ENCODE measurements at places on chromosomes 7 and 10.

GRCh38 chr7:18900236-18900635 lies 217.2 kb downstream of the TWIST1 start:
- DNase-seq: no peak

- DNase-seq: no peak
Measured at GRCh38 chr7:107047902-107048782, 3.6 kb downstream of the PRKAR2B start.

DNA sequence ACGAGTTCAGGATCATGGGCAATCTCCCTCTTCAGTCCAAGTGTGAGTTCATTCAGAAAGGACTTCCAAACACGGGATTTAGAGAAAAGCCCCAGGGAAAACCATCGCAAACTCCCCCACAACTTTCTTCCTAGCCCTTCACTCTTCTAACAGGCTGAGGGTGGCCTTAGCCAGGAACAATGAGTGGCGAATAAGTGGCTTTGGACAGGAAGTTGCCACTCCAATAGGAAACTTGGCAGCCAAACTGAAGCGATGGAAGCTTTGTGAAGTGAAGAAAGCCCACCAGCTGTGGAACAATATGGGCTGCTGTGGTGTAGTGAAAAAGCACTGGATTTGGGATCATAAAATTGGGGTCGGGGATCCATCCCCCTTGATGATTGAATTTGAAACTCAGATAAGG lies 193.2 kb downstream of the TEX36 start:
- DNase-seq: no peak

DNA sequence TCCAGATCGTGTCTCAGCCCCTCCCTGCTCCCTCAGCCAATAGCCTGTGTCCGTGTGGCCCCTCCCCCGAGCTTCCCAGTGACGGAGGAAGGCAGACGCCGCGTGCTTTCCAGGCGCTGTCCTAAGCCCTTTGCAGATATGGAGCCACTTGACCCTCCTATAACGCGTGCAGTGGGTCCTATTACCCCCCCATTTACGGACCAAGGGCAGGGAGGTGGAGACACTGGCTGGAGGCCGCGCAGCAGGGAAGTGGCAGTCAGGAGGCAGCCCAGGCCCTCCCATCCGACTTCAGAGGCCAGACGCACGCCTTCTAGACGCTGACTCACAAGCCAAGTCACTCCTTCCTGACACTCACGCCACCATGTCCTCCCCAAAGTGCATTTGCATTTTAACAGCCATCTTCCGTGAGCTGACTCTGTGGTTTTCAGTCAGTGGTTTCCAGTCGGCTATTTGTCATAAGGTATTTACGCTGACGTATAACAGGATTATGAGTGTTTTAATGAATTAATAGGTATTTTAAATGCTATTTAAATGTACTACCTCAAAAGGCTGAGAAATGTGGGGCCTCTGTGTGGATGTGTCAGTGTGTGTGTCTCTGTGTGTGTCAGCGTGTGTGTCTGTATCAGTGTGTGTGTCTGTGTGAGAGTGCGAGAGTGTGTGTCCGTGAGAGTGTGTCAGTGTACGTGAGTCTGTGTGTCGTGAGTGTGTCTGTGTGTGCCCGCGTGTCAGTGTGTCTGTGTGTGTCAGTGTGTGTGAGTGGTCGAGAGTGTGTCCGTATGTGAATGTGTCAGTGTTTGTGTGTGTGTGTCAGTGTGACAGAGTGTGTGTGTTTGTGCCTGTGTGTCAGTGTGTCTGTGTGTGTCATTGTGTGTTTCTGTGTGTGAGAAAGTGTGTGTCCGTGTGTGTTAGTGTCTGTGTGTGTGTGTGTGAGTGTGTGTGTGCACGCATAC lies 92.0 kb upstream of the INSIG1 start:
- peak; percentile 88 for DNase-seq

DNA sequence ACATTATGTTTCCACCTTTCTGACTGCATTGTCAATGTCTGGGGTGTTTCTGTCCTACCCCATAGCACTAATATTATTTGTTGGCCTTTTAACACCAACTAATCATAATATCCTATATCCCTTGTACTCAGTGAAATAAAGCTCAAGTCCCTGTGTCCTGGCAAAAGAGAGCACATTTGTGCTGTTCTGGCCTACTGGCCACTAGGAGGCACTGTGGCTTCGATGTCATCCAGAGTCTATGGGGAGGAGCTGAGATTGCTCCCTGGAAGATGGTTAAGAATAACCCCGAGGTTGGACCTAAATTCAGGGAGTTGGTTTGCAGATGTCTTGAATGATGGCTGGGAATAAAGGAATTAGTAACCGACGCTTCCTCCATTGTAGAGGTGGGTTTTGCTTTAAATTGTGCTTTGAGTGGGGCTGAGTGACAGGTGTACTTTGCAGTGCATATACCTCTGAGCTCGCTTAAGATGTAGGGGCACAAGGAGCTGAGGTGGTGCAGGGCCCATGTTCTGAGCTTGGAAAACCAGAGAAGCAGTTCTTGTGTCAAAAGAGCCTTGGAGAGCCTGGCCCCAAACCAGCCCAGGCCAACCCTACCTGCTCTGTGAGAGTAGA lies 191.2 kb upstream of the PRSS1 start:
- peak; percentile 68 for DNase-seq

- no peak for DNase-seq
Measured at GRCh38 chr10:24153537-24153936, 55.4 kb upstream of the KIAA1217 start.

DNA sequence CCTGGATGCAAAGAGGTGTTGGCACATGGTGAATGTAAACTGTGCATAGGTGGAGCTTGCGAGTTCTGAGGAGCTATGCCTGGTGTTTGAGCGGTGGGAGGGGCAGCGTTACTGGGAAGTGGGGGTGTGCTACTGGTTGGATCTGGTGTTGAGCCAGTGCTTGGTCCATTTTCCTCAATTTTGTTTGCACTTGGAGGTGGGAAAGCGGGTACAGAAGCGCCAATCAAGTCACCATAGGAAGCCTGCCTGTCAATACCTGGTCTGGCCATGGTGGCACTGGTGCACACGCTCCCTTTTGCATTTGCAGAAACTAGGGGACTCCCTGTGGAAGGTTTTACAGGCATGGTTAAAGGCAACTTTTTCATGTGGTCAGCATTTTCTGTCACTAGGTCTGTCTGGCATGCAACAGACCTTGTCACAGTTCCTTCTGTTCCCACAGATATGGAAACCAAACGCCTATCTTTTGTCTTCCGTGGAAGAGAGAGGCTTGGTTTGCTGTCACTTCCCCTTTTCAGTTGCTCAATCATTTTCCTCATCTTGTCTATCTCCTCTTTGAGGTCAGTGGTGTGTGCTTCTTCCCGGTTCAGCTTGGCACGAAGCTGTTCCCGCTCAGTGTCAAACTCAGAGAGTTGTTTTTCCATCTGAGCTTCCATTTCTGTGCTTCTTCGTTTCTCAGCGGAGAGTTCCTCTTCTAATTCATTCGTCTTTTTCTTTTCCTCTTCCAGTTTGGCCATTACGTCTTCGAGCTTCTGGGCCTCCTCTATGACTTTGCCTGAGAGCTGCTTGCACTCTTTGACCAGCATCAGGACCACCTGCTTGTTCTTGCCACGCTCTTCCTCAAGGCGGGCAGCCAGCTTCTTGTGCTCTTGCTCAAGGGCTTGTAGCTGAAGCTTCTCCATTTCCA lies 81.1 kb downstream of the CTTNBP2 start:
- DNase-seq: no peak

GRCh38 chr7:100969066-100969615 lies at the start of gene MUC12:
MUC12 (plus strand) TSS chr7:100969565; CDS start chr7:100969623, 58 bp downstream.
- no peak for DNase-seq

GRCh38 chr10:124943301-124944092 lies 1.6 kb downstream of the ZRANB1 start:
- DNase-seq: no peak

DNA sequence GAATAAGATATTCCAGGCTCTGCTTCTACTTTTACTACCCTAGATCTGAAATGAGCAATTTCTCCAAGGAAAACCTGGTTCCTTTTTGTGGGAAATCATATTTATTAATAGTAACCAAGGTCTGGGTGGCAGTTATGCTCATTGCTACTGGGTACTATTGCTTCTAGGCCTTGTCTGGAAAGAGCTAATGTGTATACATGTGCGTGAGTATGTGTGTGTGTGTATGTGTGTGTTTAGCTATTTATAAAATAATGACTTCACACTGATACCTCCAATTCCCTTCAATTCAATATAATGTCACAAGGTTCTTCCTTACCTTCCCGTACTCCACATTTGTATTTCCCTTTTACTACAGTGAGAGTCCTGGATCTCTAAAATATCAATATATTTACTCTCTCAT lies 26.0 kb upstream of the PLCE1 start:
- DNase-seq: no peak

GRCh38 chr7:133910761-133911160 lies 216.4 kb upstream of the LRGUK start:
- no peak for DNase-seq

- no peak for DNase-seq
Measured at GRCh38 chr10:113094114-113094486, 144.1 kb downstream of the TCF7L2 start.

- DNase-seq: no peak
Measured at GRCh38 chr7:1368184-1368681, 91.0 kb downstream of the MICALL2 start.

DNA sequence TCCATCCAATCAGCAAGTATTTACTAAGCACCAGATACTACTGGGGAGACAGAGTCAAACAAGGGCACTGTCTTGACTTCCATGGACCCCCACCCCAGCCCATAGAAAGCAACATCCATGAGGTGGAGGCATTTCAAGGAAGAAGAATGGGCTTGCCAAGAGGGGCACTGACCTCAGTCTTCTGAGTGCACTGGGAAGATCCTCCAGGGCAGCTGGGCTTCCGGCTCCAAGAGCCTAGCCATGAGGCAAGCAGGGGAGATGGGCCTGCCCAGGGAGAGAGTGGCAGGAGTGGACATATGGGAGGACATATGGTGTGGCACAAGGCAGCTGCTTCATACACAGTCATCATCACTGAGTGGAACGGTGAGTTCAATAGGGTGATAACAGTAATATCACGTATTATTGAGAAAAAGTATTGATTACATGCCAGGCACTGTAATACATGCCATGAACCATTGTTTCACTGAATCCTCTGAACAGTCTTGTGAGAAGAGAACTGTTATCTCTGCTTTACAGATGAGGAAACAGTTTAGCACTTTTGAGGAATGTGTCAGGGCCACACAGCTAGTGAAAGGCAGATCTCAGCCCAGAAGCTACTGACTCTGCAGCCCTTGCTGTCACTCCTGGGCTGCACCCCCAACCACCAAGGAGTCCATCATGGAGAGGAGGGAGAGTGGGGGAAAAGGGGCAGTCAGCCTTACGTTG lies 331.7 kb upstream of the ZMIZ1 start:
- no peak for DNase-seq

DNA sequence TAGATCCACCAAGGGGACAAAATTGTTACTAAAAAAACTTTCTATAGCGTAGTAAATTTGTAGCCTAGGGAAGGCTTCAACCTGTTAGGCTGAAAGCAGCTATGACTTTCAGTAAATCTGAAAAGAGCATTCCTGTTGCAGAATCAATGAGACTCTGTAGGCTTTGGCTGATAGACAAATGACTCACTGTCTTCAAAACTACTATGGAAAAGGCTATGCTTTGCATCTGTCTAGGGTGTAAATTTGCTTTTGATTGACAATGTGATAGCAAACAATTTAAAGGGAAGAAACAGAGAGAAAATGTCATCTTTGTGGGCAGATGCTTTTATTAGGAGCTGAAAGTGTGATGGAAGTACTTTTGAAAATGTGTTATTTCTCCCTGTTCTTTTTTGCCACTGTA lies 60.6 kb downstream of the ARL5B start:
- no peak for DNase-seq

DNA sequence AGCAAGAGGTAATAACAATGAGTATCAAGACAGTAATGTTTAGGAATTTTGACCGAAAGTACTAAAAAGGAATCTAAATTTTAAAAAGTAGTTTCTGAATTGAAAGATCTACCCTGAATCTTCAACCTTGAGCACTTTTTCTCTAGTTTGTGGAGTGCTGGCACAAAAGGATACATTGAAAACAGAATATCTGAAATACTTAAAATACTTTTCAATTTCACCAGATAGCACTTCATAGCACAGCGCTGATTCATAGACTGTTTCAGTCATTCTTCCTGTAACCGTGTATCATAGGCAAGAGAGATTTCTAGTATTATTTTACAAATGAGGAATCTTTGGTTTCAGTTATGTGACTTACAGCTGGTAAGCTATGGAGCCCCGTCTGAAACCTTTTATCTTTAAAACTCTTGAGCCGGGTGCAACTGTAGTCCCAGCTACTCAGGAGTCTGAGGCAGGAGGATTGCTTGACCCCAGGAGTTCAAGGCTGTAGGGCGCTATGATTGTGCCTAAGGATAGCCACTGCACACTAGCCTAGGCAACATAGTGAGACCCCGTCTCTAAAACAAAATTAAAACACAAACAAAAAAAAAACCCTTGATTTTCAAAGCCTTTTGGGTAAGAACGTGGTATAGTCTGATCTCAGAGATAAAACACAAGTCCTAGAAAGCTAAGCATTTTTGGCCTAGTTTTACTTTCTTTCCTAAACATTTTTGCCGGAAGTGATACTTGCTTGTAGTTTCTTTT lies 35.1 kb downstream of the FHIP2A start:
- no peak for DNase-seq

- DNase-seq: no peak
Measured at GRCh38 chr7:99729486-99730237, 5.3 kb downstream of the CYP3A7 start.

DNA sequence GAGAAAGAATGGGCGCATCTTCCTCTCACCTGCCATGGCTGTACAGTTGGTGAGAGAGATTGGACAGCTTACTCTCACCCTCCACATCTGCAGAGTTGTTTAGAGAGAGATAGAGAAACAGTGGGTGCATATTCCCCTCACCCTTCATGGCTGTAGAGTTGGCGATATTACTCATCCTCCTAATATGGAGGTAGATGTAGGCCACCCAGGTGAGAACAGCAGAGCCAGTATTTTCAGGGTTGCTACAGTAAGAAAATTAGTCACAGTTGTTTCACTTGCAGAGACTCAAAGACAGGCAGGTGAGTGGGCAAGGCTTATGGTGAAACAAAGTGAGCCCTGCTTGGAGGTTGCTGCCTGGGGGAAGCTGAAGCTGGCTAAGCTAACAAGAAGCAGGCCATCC lies 65.0 kb upstream of the PFKP start:
- no peak for DNase-seq

DNA sequence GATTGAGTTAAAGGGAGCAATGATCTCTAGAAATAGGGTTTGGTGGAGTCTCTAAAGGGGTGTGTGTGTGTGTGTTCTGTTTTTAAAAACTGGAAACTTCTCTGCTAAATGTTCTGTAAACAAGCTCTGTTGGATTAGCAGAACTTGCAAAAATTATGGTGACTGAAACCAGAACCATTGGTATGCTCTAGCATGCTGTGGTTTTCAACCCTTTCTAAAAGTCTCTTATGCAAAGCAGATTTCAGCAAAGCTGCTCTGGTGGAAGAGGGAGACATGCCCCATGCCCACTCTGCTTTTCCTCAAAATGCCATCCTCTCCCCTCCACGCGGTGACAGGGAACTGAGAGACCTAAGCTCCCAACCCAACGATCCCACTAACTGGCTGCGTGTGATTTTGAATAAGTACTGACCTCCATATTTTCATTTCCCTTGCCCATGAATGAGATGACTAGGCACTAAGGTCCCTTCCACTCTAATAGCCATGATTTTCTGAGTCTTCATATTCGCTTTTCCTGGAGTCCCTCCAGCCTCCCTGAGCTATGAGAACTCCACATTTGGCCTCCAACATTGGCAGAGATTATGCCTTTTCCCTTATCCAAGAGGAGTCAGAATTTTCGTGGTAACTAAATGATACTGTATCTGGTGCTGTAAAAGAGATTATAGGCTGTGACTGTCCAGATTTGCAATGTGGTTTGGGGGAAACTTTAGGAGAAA lies 117.3 kb upstream of the PALS2 start:
- no peak for DNase-seq
